ENCODE measurements at places on chromosomes 2 and 18.

DNA sequence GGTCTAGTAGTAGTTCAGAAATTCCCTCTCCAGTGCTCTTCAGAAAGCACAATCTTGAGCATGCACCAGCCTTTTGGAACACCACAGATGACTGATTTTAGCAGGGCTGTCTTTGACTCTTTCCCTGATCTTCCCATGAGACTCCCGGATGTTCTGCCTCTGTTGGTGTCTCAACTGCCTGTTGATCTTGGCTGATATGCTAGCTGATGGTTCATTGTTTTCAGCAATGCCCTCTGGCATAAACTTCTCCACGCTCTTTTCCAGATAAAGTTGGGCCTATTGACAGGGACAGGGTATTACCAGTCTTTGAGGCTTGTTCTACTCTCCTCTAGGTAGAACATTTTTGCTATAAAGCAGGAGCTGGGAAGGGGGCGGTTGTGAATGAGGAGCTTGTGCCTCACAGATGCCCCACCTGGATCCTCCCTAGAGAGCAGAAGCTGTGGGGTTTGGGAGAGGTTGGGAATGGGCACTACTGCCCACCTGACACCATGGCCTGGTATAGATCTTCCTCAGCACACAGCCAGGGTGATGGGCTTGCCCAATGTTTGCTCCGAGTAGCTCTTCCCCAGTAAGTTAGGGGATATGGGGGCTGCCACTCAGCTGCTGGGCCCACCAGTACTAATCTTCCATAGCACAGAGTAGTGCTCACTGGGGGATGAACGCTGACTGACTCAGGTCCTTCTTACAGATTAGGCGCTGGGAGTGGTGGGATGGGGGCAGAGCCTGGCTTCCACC is 111.3 kb downstream of the PTGR3 start:
- no peak for DNase-seq

DNA sequence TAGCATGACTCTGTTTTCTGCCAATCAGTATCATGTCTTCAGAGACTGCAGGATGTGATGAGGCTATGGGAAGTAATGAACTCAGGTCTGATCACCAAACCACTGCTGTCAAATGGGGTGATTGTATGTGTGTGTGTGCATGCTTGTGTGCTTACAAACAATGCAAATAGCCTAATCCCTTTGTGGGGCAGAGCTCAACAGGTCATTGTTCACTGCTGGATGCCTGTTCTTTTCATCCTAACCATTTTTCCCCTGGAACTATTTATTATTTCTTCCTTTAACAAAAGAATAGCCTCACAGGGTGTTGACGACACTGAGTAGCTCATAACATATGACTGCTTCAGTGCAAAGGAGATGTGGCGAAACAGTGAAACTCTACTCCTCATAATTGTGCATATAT is 55.9 kb downstream of the NXPH2 start:
- no peak for DNase-seq

DNA sequence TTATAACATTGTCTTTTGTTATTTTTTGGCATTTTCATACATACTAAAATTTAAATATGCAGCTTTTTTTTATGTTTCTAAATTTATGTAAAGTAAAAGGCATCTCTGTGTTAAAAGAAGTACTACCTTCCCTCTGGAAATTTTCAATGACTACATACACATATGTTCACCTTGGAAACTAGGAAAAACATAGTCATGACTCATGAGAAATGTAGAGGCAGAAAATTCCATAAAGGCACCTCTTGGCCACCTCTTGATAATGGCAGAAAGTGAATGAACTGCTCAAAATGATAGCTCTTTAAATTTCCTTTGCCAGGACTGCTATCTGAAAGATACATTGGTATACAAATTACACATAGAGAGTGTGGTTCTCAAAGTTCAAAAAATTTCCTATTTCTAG is 889.1 kb upstream of the ZEB2 start:
- no peak for DNase-seq

- DNase-seq, result no peak
Observed at GRCh38 chr2:105428387-105429018, 29.7 kb upstream of the FHL2 start.

All from hypothalamus (tissue), 51 donors.